ENCODE measurements at places on chromosomes 7 and 10.

DNA sequence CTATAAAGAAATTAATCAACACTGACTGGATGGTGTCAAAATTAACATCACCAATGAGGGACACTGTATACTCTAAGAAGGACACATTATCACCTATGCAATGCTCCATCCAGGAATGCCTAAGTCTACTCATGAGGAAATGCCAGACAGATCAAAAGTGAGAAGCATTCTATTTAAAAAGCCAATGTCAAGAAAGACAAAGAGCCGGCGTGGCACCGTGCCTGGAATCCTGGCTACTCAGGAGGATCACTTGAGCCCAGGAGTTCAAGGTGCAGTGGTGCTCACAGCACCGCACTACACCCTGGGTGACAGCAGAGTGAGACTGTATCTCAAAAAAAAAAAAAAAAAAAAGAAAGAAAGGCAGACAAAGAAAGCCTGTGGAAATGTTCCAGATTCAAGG lies 45.5 kb upstream of the ANAPC16 start:
- no peak for DNase-seq

DNA sequence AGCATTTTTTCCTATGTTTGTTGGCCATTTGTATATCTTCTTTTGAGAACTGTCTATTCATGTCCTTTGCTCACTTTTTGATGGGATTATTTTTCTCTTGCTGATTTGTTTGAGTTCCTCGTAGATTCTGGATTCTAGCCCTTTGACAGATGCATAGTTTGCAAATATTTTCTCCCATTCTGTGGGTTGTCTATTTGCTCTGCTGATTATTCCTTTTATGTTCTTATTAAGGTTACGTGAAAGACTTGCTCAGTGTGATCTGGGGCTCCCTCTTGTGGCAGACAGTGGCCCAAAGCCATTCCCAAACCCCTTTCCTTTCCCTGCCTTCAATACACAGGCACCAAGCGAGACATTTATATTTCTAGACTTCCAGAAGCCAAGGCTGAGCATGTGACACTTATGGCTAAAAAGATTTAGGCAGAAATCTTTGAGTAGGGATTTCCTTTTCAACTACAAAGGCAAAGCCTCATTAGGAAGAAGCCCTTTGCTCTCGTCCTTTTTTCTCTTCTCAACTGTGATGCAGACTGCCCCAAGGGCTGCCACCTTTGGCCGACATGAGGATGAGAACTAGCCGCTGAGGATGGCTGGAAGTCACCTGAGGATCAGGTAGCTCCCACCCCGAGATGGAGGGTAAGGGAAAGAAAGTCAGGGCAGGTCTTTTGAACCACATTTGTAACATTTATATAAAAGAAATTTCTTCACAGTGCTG lies 23.6 kb downstream of the ST8SIA6 start:
- DNase-seq: peak; percentile 87

DNA sequence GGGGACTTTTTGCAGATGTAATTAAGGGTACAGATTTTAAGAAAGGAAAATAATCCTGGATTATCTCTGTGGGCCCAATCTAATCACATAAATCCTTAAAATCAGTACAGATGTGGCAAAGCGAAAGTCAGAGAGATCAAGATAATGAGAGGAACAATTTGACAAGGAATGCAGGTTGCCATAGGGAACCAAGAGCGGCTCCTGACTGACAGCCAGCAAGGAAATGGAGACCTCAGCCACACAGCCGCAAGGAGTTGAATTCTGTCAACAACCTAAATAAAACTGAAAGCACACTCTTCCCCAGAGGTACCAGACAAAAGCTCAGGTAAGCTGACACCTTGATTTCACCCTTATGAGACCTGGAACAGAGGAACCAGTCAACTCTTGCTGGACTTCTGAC lies 3.4 kb upstream of the PNPLA8 start:
- DNase-seq: no peak

- no peak for DNase-seq
These were observed 139.1 kb downstream of the GATA3 start for GRCh38 chr10:8193546-8193945.

DNA sequence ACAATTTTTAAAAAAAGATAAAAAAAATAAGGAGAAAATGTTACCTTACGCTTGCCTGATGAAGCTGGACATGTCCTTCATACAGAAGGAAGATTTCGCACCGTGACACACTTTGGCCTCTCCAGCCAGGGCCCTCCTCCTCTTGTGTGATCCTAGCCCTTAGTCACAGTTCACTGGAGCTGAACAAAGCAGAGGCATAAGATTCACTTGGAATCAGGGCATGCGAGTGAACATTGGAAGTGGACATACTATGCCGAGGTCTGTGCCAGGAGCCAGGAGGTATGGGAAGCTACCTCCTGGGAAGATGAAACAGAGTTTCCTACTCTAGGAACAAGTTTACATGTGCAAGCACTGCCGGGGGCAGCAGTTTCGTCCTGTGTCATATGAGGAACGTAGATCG lies 91.5 kb downstream of the XPNPEP1 start:
- DNase-seq: no peak

GRCh38 chr7:97801108-97801507 lies 69.2 kb downstream of the TAC1 start:
- no peak for DNase-seq

DNA sequence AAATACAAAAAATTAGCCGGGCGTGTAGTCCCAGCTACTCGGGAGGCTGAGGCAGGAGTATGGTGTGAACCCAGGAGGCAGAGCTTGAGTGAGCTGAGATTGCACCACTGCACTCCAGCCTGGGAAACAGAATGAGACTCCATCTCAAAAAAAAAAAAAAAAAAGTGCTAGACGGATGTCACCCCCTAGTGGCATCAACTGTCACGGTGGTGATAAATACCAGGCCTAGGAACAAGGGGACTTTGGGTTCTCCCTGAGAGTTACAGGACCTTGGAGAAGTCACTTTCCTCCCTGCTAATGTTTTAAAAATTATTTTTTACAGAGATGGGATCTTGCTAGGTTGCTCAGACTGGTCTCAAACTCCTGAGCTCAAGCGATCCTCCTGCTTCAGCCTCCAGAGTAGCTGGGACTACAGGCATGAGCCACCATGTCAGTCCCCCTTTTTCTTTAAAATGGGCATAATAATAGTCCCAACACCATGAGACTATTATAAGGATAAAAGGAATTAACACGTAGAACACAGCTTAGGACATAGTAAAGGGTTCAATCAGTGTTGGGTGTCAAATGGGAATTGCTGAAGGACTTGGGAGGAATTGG lies 2.6 kb upstream of the TMEM130 start:
- no peak for DNase-seq

- DNase-seq: no peak
These were observed 86.4 kb downstream of the NKX6-2 start for GRCh38 chr10:132699411-132700155.

DNA sequence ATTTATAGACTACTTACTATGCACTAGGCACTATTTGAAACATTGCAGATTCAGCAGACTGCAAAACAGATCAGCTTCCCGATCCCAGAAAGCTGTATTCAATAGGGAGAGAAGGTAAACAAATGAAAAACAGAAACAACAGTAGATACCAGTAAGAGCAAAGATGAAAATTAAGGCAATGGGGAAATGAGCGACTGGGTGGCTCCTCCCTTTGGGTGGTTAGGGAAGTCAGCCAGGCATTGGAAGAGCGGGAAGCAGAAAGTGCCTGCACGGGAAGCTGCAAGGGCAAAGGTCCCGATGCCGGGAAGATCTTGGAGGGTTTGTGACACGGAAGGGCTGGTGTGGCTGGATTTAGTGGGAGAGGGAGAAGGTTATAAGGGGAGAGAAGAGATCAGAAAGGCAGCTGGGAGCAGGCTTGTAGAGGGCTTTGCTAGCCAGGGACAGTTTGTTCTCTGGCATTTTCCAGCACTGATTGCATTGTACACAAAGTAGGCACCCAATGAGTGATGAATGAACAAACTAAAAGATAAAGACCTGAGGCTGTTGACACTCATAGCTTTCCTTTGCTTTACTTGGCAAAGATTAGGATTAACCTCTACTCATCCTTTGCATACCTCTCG lies 67.8 kb downstream of the NAMPT start:
- DNase-seq: peak; percentile 86

- DNase-seq: no peak
These were observed 380.6 kb downstream of the PHTF2 start for GRCh38 chr7:78179211-78179610.

GRCh38 chr10:4978870-4979269 lies 15.7 kb downstream of the AKR1C1 start:
- no peak for DNase-seq

DNA sequence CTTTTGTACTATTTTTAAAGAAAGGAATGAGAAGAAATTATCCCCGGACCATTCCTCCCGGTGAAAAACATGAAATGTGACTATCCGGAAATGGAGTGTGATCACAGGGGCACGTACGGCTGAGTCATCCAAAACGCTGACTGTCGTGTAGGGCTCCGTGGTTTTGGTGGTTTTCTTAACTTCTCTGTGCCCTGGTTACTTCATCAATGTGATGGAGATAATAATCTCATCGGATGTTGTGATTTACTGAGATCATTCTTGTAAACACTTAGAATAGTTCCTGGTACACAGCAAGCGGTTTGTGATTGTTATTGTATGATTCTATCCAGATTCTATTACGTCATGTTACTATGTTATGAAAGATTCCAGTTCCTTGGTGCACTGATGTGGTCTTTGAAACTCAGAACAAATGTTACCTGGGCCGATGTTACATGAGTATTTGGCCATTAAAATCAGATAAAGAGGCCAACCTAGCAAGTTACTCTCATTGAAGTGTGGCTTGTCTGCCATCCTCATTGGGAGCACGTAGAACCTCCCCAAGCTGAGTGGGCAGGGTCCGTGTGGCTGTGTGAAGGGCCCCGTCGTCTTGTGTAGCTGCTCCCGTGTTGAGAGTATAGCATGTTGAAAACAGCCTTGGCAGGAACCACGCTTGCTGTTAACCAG lies 99.5 kb downstream of the CAMK1D start:
- peak; percentile 66 for DNase-seq

- no peak for DNase-seq
These were observed 5.5 kb upstream of the MGAM start for GRCh38 chr7:141990011-141990725.

- DNase-seq: no peak
These were observed 188.1 kb downstream of the TCF7L2 start for GRCh38 chr10:113137941-113138685.

GRCh38 chr7:69654849-69655707 lies 56.8 kb downstream of the AUTS2 start:
- no peak for DNase-seq

DNA sequence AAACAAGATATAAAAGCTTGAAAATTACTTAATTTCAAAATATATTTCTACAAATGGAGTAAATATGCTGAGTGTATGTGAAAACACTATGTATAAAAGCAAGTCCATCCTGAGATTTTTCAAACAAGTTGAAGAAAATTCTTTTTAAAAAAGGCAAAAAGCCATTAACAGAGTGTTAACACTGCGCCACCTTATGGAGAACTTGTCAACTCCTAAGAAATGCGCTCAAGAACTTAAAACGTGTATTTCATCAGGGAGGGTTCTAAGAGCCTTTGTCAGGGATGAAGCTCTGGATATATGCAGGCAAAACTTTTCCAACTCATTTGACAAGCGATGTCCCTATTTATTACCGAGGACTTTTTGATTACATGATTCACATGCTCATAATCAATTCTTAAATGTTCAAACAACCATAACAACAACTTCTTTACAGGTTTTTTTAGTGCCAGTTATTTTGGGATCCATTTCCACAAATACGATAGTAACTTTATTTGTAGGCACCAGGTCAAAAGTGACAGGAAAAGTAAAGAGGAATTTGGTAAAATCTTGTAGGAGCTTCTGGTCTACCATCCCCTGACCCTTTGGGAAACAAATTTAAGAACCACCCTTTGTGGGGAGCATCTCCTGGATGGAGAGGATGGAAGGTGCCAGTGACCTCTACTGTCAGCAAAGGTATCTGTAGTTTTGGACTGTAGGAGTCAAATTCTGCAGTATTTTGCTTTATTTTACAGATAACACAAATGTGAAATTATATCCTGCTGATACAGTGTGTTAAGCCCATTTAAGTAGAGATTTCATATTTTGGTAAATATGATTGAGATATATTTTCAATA lies 23.2 kb downstream of the CALCR start:
- DNase-seq: no peak

- DNase-seq: peak; percentile 75
These were observed 65.7 kb downstream of the TSPAN12 start for GRCh38 chr7:120792091-120792860.

DNA sequence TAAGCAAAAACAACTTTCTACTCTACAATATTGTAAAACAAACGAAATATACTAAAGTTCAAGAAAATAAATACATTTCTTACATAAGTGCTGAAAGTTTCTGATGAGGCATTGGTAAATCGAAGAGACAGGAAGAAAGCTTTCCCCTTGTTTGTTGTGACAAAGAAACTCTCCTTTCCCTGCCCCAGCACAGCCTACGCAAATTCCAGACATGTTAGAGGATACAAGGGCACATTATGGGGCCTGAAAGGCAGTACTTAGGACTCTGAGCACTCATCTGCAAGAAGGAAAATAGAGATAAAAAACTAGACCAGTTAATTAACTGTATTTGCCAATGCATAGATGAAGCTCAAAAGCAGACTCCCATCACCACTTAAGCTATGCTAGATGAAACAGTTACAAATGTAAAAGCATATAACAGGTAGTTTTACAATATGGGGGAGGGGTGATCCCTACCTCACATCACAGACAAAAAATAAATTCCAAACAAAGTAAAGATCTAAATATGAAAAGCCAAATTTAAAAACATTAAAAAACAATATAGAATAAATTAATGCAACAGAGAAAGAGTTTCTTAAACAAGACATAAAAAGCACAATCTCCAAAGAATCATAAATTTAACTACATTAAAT lies 21.8 kb downstream of the ARHGAP19 start:
- no peak for DNase-seq
